ENCODE measurements at places on chromosomes 1 and 21.

GRCh38 chr1:211336161-211336560 is 9.5 kb downstream of the TRAF5 start:
- DNase-seq, result no peak

- DNase-seq, result no peak
These were observed 9.9 kb upstream of the SLC45A3 start for GRCh38 chr1:205690122-205690756.

DNA sequence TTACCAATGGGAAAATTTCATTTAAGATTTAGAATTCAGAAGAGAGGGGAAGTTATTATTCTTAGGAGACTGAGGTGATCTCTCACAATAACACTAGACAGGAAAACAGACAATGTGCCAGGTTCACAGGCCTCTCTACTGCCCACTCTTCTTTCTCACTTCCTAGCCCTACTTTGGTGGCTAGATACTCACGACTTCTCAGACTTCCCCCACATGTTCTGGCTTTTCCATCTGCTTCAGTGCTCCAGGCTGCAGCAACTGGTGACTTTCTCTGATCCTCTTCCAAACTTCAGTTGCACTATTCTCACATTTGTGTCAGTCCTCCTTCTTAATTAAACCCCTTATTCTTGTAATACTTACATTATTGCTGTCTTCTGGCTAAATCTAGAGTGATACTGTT is 208.7 kb upstream of the KCTD3 start:
- DNase-seq, result no peak

- DNase-seq, result no peak
These were observed 602.9 kb upstream of the ADAMTS5 start for GRCh38 chr21:27569831-27570230.

GRCh38 chr1:55124470-55124869 is 85.1 kb downstream of the PCSK9 start:
- DNase-seq, result no peak

- DNase-seq, result no peak
These were observed 32.3 kb upstream of the ID3 start for GRCh38 chr1:23591460-23592208.

GRCh38 chr1:220875260-220875659 is 4.0 kb upstream of the HLX start:
- no peak for DNase-seq

DNA sequence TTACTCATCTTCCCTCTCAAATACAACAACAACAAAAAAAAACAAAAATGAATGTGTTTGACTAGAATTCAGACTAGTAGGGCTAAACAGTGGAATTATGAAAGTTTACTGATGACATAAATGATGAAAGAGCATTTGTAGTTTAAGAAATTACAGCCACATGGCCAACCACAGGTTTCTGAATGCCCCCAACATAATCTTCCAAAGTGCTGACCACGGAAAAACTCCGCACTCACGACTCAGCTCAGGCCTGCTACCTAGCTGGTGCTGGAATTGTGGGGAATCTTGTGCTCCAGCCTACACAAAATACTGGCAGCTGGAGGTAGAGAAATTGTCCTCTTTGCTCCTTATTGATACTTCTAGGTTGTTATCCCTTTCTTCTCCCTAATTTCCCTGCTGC is 23.6 kb upstream of the TBX15 start:
- no peak for DNase-seq

DNA sequence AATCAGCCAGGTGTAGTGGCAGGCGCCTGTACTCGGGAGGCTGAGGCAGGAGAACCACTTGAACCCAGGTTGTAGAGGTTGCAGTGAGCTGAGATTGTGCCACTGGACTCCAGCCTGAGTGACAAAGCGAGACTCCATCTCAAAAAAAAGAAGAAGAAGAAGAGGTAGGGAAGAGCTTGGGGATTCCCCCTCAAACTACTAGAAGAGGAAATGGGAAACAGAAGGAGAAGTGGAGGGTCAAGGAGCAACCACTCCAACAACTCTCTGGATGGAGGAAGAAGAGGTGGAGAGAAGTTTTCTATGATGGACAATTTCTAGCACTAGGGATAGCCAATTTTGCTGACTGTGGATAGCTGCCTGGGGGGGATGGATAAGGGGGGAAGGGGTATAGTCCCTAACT is 14.9 kb upstream of the SLAMF9 start:
- no peak for DNase-seq

DNA sequence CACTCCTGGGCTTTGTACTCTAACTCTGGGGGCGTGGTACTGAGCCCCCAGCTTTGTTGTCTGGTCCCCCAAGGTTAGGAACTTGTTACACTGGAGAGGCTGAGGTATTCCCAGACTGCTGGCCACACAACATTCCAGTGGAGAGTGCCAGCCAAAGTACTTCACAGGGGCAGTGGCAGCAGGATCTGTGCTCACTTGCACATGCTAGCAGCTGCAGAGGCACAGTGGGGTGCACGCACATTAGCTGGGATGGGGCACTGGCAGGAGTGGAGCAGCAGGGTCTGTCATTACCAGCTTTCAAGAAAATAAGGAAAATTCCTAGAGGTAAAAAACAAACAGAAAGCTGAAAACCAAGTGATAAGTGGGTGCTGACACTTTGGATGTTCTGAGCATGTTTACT is 31.0 kb downstream of the ZNF691 start:
- DNase-seq, result no peak

- no peak for DNase-seq
These were observed 948 bp downstream of the SEMA4A start for GRCh38 chr1:156154317-156154749.

DNA sequence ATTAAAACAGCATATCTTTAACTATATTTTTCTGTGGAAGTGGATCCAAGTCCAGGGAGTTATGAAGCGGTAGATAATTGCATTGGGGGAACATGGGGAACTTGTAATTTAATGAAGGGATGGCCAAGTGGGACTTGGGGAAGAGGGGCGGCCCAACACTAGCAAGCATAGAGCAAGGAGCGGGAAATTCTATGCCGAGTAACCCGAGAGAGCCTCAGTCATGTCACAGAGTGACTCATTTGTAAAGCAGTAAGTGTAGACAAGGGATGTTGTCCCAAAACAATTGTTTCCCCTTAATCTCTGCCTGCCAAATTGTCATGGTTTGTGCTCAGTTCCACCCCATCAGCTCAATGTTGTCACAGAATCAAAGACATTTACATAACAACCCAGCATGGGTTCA is 620.1 kb downstream of the AJAP1 start:
- no peak for DNase-seq

DNA sequence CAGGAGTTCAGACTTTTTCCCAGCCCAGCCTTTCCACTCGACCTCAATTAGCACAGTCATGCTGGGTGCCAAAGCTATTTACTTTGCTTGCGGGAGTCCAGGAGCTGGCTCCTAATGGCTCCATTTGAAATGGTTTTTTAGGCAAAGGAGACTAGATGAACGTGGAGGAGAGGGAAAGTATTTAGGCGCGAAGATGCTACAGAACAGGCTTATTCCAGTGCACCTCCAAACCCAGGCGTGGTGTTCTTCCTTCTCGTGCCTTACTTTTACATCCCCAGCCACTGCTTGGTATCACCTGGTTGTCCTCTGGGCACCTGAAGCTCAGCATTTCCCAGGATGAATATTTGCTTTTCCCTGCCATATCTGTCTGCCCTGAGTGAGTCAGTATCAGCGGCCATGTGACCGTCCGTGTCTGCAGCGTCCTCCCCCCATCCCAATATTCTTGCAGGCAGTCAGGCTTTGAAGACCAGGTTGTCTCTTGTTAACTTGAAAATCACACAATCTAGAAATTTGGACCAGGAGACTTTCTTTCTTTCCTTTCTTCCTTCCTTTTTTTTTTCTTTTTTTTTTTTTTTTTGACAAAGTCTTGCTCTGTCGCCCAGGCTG is 198.5 kb downstream of the DYRK1A start:
- no peak for DNase-seq

DNA sequence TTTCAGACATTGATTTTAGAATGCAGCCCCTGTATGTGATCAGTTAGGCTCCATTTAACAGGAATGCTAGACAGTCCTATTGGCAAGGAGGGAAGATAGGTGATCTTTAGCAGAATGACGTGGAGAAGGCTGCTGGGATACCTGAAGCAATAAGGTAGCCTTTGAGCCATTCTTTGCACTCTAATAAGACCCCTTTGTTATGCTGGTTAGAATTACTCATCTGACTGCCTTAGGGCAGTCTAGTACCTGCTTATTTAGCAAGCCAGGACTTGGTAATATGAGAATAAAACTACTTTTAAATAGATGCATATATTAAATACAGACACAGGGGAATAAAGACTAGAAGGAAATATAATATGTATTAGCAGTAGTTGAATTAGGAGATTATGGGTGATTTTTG is 29.1 kb downstream of the NGF start:
- DNase-seq, result no peak

GRCh38 chr1:23185381-23185780 is 16.7 kb upstream of the LUZP1 start:
- no peak for DNase-seq
